ENCODE measurements at places on chromosomes 12 and 14. TPM values are rescaled to one million over a fixed set of nuclear protein-coding genes. Genes with fewer than 3 reads are reported as not detected.

Gene AMHR2
- not detected for total RNA-seq

Gene TTC9
- total RNA-seq: 2.4 TPM

Gene GNG2
- 0.74 TPM for total RNA-seq

Gene ADCY6
- 24.9 TPM for total RNA-seq

Gene TROAP
- total RNA-seq: 99.1 TPM

Gene VRTN
- 0.10 TPM for total RNA-seq

Gene BATF
- 0.69 TPM for total RNA-seq

Gene OTX2
- not detected for total RNA-seq

Gene SLC39A2
- total RNA-seq: not detected

Gene KSR2
- 10.1 TPM for total RNA-seq

Gene TMEM119
- total RNA-seq: not detected

Gene KLRF1
- not detected for total RNA-seq
